Cerebellar nuclear complex (tissue), 1 donor: ENCODE measurements at places on chromosomes 5 and 9.

DNA sequence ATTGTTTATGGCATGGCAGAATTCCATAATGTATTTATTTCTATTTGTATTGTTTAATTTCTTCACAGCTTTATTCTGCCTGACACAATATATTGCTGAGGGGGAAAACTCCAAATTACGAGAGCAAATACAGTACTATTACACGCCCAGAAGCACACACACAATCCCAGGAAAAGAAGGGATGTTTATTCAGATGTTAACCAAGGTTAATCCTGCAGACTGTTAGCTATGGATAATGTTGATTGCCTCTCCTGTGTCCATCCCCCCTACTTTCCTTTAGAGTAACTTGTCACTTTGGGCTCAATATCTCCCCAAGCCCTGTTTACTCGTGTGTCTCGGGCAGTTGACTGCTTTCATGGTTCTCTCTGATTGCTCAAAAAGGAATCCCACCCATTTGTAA, 84.2 kb upstream of the ERCC6L2 start:
- DNase-seq: no peak

- no peak for DNase-seq
Measured at GRCh38 chr5:102959055-102959454, 160.9 kb downstream of the GIN1 start.

DNA sequence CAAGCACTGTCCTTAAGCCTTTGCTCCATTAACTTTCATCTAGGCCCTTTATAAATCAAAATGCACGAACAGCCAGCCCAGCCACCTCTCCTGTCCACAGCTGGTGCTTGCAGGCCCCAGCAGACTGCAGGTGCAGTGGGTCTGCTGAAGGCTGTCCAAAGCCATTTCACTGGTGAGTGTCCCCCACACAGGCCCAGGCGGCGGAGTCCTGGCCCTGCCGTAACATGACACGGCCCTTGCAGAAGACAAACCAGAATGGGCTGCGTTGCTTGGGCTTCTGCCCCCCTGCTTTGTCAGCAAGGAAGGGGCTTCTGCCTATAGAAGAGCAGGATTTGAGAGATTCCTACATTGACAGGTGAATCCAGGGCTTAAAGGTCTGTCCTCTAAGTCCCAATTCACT, 188.6 kb downstream of the NR3C1 start:
- no peak for DNase-seq

DNA sequence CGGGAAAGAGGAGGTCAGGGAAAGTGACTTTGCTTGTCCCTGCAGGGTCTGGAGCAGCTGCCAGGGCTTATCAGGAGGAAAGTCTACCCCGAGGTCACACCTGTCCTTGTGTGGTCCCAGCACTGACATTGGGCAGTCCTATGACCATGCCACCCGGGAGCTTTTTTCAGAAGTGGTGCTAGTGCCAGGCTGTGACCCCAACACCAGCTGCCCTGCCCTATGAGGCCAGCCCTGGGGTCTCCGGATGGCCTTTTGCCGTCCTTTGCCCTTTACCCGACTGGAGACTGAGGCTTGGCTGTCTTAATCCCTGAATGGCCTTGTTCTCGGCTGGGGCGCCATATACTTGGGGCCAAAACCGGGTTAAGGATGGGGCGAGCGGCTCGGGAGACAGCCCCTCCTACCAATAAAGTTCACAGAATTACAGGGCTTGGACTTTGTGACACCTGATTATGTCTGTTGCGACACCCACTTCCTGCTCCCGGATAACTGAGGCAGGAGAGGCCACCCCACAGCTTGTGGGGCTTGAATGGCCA, 22.2 kb upstream of the SLC9A3 start:
- no peak for DNase-seq

GRCh38 chr5:126948011-126948355, 82.4 kb downstream of the MARCHF3 start:
- DNase-seq: no peak

DNA sequence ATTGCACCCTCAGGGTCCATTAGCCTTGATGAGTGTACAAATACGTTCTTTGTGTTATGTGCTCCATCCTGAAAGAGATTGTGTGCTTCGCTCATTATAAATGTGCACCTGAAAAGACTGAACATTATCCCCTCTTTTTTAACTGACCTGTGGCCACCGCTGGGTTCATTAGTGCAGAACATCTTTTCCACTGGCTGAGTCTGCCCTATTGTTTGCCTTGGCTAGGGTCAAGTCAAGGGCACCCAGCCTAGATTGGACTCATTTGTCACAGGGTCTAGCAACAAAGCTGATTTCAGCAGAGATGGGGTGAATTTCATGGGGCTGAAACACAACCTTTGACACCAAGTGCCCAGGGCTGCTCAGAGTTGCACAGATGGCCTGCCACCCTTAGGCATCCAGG, 764.1 kb upstream of the ARRDC3 start:
- no peak for DNase-seq
